ENCODE measurements at places on chromosomes 3 and 15.

DNA sequence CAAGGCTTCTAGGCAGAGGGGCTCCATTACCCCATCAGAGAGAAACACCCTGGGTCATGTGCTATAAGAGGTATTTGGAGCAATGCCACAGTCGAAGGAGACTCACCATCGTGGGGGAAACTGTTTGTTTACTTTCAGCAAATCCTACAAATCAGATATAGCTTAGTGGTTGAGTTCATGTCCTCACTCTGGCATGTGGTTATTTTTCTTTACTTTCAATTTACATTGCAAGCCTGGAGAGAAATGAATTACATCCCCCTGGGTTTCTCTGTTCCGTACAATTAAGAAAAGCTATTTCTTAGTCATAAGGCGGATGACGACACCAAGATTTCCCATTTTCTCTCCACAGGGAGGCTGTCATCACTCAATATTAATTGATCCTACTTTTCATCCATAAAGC is 36.9 kb downstream of the RFTN1 start:
- peak; percentile 92 for DNase-seq

DNA sequence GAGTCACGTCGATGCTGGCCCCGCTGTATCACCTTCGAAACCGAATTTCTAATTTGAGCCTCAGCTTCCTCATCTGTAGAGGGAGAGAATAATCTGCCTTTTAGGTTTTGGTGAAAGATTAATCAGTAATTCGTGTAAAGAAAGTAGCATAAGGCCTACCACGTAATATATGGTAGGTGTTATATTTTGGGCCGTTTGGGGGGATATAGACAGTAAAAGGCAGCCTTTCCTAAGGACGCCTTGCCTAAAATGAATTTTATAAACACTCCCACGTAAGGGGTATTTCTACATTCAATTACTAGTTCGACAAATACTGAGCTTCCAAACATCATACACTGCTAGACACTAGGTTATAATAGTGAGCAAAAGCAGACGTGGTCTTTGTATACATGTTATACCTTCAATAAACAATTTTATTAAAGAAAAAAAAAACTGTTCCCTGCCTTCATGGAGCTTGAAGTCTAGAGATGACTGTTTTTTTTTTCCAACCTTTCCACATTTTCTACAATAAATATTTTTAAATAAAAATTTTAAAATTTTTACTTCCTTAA is 737 bp downstream of the JAGN1 start:
- DNase-seq = no peak

GRCh38 chr3:183254487-183255347 is 1.7 kb downstream of the B3GNT5 start:
- no peak for DNase-seq

DNA sequence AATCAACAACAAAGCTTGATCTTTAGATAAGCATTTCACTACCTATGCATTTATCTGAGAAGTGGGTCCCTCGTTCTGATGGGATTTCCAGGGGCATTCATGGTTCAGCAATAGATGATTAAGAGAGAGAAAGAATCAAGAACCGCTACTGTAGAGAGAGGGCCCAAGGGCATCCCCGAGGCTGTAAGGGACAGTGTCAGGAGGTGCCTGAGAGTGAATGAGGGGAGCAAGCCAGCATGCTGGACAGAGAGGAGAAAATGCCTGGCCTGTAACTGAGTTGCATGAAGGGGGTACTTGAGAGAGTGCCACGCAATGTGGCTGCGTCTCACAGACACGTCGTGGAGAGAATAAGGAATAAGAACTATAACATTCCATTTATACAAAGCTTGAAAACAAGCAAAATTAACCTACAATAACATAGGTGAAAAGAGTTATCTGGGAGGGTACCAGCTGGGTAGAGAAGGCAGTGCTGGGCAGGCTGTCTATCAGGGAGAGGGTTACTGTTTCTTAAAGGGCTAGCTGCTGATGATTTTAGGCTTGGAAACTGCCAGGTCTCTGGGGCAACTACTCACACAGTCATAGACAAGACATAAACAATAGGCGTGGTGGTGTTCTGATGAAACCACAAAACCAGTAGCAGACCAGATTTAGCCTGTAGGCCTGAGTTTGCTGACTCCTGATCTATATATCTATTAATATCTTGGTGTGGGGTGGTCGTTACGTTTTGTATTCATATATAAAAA is 374.6 kb upstream of the CFAP20DC start:
- peak; percentile 55 for DNase-seq

DNA sequence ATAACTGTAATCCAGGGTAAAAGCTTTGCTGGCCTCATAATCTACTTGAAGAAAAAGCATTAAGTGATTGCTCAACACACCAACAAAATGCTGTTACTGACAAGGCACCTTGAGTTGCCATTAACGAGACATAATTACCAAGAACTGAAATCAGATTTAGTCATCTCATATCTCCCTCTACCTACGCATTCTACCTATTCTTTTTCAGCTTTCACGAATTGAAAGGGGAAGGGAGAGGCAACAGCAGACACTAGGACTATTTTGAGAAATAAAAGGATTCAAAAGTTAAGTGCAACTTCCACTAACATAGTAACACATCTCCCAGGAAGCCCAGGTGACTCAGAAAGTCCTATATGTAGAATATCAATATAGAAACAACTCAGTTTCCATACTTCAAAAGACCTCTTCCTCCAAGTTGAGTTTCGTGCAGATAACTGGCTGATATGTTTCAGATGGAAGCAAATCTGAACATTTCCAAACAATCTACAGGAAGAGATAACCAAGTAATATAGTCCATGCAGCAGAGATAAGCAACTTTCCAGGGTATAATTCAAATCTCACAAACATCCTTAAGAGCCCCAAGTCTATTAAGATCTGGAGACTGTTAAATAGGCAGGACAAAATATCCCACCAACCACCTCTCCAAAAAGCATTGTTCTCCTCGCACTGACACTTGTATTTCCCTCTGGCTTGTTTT is 1.9 kb downstream of the OSBPL10 start:
- no peak for DNase-seq

GRCh38 chr15:90989040-90989768 is 5.1 kb downstream of the PRC1 start:
- DNase-seq = no peak

GRCh38 chr3:105527535-105527934 is 160.8 kb downstream of the ALCAM start:
- DNase-seq = no peak

- DNase-seq = no peak
These were observed 61.0 kb downstream of the TLE3 start for GRCh38 chr15:70036585-70037291.

DNA sequence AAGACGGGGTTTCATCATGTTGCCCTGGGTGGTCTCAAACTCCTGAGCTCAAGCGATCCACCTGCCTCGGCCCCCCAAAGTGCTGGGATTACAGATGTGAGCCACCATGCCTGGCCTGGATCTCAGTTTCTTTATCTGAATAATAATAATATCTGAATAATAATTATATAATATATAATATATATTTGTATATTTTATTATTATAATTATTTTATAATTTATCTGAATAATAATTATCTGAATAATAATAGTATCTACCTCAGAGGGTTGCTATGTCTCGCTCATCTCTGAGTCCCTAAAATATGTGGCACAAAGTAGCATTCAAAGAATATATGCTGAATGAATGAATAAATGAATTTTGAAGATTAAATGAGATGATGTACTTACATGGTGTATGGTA is 44.8 kb downstream of the TMEM40 start:
- DNase-seq = no peak

DNA sequence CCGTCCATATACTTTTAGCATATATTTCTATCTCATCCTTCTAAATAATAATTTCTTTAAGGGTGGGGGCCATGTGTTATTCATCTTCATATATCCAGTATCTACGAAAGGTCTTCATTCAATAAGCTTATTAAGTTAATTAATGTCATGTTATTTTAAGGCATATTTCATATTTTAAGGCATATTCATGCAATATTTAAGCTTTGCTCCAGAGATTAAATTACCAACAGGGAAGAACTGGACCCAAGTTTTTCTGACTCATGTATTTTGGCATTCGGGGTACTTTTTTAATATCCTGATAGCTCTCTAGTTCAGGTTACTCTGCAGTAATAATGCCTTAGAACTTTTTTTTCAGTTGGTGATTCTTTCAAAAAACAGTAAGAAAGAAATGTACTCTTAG is 27.4 kb downstream of the PHC3 start:
- peak; percentile 20 for DNase-seq

DNA sequence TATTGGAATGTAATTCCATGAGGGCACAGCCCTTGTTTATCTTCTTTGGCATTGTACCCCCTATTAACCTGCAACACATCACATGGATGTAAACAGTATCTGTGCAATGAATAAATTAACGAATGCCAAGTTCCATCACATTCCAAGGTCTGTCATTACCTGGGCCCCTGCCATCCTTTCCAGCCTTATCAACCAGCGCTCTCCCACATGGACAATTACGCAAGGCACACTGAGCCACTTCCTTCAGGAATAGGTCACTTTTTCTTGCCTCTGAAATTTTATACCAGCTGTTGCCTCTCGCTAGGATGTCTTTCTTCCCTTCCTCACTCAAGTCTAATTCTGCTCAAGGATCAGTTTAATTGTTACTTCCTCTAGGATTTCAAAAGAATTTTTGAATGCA is 1051.8 kb upstream of the CFAP20DC start:
- DNase-seq = peak; percentile 22

DNA sequence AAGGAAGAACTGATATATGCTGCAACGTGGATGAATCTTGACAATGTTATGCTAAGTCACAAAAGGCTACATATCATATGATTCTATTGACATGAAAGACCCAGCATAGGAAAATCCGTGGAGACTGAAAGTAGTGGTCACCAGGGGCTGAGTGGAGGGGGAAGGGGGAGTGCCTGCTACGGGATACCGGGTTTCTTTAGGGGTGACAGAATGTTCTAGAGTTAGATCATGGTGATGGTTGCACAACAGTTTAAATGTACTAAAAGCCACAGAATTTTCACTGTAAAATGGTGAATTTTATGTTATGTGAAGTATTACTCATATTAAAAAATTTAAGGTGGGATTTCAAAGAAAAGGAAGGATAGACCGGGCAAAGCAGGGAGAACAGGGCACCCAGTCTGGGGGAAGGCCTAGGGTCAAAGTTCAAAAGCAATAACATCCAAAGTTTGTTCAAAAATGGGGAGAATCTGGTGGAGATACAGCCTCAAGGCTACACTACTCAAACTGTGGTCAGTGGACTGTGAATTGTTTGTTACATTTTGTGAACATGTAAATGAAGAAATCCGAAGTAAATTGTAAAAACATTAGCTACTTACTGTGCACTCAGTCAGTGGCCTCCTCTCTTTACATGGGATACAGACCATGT is 74.2 kb upstream of the FNDC3B start:
- DNase-seq = no peak

GRCh38 chr15:63597821-63598220 is 634 bp downstream of the FBXL22 start:
- no peak for DNase-seq

GRCh38 chr15:69997161-69997485 is 100.6 kb downstream of the TLE3 start:
- no peak for DNase-seq

DNA sequence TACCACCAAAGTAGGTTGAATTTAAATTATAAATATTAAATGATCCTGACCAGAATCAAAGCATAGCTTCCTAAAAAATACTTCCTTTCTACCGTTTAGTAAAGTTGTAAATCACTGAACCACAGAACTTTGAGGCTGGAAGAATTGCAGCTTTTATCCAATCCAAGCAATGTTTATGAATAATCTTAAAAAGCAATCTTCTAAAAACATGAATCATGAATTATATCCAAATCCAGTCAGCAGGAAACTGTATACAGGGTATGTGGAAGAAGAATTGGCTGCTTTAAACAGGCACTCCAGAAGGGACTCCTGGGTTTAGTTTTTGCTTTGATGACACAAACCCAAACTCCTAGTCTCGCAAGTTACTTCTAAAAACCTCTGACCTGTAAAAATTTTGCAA is 30.2 kb downstream of the HEG1 start:
- no peak for DNase-seq

DNA sequence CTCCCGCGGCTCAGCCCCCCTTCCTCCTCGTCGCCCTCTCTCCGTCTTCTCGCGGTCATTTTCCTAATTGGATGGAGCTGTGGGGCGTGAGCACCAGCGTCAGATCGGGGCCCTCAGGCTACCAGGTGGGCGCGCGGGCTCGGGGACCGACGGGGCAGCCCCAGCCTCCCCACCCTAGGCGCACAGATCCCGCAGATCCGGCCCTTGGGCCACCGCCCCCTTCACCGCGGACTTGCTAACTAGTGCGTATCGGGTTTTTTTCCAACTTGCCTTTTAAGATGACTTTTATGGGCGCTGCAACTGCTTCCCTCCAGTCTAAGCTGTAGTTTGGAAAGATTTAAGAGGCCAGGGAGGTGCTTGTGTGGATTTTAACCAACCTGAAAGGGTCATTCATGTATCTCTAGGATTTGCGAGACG is 1.3 kb downstream of the ZNF710 start:
- peak; percentile 30 for DNase-seq

- peak; percentile 30 for DNase-seq
These were observed 32.9 kb downstream of the GJD2 start for GRCh38 chr15:34721802-34722438.

- DNase-seq = no peak
These were observed 158.4 kb downstream of the TIGIT start for GRCh38 chr3:114452256-114452655.

- no peak for DNase-seq
These were observed 129.2 kb upstream of the BNIP2 start for GRCh38 chr15:59818336-59818735.

DNA sequence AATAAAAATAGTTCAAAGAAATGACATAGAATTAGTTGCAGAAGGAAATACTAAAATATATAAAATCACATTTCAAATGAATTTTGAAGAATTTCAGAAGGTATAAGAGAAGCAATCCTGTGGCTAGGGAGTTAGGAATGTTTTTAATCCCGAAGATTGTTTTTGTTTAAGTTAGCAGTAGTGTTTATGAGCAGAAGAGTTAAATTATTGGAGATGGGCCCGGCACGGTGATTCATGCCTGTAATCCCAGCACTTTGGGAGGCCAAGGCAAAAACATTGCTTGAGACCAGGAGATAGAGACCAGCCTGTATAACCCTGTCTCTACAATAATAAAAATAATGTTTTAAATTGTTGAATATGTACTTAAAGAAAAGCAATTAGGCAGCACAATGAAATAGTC is 432.5 kb downstream of the MFSD1 start:
- peak; percentile 35 for DNase-seq

DNA sequence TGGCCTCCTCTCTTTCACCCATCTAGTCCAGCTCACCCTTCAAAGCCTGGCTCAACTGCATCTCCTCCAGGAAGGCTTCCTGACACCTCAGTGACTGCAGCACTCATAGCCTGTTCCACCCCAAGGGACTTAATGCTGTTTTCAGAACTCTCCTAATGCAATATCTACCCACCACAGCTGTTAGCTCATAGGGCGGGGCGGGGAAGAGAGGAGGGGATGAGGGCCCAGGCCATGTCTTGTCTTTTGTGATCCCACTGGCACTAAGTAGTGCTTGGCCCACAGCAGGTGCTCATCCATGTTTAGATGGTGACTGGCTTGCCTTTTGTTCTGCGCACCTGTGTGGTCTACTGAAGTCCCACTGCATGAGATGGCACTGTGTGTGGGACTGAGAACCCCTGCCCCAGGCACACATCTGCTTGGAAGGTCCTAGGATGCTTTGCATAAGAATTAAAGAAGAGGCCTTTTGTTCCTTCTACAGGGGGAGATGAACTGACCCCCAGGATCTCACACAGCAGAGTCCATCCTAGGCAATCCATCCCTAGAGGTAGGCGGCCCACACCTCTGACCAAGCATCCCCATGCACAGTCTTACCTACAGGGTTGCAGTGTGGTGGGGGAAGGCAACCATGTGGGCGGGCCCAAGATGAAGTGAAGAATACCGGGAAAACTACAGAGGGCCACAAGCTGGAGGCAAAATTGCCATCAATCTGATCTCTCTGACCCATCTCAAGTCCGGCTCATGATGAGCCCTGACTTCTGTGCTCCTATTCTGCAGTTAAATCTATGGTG is 23.0 kb downstream of the SLC12A8 start:
- no peak for DNase-seq

All from fibroblast of pulmonary artery (primary cell).